ENCODE measurements at places on chromosomes 7 and 10. TPM values are rescaled to one million over a fixed set of nuclear protein-coding genes. Genes with fewer than 3 reads are reported as not detected.

The PON3 gene
- 2.0 TPM for total RNA-seq

The IFIT1 gene
- 3.8 TPM for total RNA-seq

The FXYD4 gene
- not detected for total RNA-seq

The PIK3AP1 gene
- total RNA-seq, result 1.0 TPM

- ATAC-seq, result no peak
Measured at GRCh38 chr7:81626008-81626407, 143.8 kb downstream of the HGF start.

- no peak for ATAC-seq
Measured at GRCh38 chr7:87541648-87542047, 59.0 kb downstream of the ABCB1 start.

DNA sequence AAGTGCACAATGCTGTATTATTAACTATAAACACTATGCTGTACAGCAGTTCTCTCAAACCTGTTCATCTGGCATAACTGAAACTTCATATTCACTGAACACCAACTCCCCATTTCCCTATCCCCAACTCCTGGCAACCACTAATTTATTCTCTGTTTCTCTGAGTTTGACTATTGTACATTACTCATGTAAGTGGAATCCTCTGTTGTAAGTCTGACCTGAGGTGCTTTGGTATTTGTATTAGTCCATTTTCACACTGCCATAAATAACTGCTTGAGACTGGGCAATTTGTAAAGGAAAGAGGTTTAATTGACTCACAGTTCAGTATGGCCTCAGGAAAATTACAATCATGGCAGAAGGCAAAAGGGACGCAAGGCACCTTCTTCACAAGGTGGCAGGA is 266.3 kb downstream of the PPP1R3A start:
- peak; percentile 56 for ATAC-seq

- no peak for ATAC-seq
Measured at GRCh38 chr7:949021-949934, 5.2 kb downstream of the ADAP1 start.

- no peak for ATAC-seq
Measured at GRCh38 chr10:132494866-132495630, 42.5 kb upstream of the INPP5A start.

DNA sequence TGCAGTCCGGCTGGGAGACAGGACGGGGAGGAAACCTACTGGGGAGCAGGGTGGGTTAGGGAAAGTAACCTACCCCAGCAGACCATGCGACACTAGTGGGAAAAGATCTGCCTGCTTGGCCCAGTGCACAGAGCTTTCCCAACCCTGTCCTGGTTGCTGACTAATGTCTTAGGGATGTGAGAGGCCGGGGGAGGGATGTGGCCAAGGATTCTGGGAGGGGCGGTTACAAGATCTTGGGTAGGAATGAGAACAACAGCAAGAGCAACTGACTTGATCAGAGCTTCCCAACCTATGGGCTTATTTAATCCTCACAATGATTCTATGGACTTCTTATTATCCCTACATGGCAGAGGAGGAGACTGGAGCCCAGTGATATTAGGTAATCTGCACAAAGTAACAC is 24.0 kb upstream of the EIF5AL1 start:
- ATAC-seq, result peak; percentile 53

- no peak for ATAC-seq
Measured at GRCh38 chr10:108003576-108003975, 839.1 kb upstream of the SORCS1 start.

GRCh38 chr7:80550005-80550404 is 38.1 kb upstream of the GNAT3 start:
- ATAC-seq, result no peak

GRCh38 chr7:22851145-22851544 is 28.5 kb upstream of the TOMM7 start:
- no peak for ATAC-seq

Measured in esophagus mucosa (tissue), 1 donor.